ENCODE measurements at places on chromosomes 1 and 21.

GRCh38 chr1:25808481-25809244 is 8.7 kb downstream of the SELENON start:
- no peak for DNase-seq

DNA sequence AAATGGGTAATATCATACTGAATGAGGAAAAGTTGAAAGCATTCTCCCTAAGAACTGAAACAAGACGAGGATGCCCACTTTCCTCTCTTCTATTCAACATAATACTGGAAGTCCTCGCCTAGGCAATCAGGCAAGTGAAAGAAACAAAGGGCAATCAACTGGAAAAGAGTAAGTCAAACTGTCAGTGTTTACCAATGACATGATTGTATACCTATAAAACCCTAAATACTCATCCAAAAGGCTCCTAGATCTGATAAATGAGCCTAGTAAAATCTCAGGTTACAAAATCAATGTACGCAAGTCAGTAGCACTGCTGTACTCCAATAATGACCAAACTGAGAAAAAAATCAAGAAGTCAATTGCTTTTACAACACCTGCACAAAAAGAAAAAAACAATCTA is 575.8 kb upstream of the PRMT6 start:
- DNase-seq, result no peak

- DNase-seq, result no peak
These were observed 47.9 kb downstream of the AGPAT3 start for GRCh38 chr21:43912910-43913309.

- DNase-seq, result peak; percentile 98
These were observed 775 bp upstream of the AIM2 start for GRCh38 chr1:159077120-159077961.

DNA sequence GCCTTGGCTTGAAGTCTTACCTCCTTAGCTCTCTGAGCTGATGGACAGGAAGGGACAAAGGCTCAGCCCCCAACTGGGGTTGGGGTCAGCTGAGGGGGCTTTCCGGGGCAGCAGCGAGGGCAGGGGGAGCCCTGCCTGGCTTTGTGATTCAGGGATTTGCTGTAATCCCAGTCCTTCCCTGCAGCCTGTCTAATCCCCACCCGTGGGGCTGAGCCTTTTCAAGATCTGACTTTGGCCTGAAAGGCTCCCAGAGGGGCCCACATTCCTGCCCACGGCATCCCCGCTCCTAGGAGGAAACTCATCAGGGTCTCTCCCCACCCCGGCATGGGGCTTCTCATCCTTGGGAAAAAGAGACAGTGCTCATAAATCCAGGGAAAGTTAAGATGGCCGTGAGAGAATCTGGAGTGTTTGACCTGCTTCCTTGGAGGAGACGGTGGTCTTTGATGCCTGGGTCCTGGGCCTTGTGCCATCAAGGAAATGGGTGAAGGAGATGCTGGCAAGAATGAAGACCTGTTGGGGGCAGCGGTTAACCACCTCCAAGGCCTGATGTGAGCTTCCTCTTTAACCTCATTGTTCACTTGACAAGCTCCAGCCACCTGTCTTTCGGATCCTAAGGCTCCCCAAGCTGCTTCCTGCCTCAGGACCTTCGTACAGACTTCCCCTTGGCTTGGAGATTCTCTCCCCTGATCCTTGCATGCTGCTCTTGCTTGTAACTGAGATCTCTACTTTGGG is 83.1 kb upstream of the WNT4 start:
- DNase-seq, result no peak
